ENCODE measurements at places on chromosomes 12 and 14.

GRCh38 chr12:77102123-77102522, 36.8 kb upstream of the E2F7 start:
- DNase-seq: no peak

DNA sequence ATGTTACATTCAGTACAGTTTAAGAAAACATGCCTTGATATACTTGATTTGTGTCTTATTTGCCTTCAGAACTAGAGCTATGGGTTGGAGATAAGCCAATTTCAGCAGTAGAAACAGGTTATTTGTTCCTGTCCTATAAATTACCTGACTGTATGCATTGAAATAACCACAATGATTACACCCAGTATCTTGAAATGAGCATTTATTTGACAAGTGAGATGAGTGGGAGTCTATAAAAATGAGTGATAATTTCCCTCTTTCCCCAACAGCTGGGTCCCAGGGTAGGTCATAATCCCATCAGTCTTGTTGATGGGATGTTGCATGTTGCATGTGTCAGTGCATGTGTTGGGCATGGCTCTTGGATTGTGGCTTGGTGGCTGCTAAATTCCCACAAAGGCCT, 3.7 kb downstream of the TAS2R42 start:
- no peak for DNase-seq

DNA sequence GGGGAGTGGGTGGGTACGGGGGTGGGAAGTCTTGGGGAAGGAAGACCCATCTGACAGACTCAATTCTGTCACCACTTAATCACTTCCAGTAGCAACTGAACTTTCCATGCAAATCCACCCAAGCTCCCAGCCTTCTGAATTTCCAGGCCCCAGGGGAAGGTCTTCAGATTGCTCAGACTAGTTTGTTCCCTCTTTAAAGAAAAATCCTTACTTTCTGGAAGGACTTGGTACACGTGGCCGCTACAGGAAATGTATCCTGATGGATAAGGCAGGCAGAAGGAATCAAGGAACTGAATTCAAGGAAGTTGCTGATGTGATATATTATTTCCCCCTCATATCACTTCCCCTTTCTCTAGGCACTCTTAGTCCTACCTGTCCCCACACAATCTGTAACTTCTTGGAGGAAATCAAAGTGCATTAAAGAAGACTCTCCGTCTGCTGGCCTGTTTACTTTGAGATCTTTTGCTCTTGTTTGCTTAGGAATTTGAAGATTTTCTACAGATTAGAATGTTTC, 6.4 kb downstream of the NFKBIA start:
- DNase-seq: peak; percentile 40

DNA sequence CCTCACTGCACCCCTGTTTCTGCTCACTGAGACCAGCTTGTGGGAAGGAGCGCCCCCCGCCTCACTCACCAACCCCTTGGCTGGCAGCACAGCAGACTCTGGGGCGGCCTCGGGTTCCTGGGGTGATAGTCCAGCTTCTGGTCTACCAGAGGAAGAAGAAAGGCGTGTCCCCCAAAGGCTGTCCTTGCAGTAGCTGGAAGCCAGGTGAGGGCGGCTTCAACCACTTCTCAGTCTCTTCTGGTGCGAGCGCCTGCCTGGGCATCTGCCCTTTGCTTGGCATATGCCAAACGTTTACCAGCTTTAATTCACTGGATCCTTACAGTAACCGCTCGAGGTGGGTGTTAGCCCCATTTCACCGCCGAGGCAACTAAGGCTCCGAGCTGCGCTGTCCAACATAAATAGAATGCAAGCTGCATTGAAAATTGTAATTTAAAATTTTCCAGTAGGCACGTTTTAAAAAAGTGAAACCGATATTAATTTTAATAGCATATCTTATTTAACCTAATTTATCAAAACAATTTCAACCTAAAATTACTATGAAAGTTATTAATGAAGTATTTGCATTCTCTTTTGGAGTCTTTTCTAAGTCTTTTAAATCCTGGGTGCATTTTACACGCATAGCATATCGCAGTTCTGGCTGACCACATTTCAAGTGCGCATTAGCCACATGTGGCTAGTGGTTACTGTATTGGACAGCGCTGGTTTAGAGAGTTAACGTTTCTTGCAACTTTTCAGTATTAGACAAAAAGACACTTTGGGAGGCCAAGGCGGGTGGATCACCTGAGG, 872 bp downstream of the FAM177A1 start:
- DNase-seq: no peak

- DNase-seq: no peak
Observed at GRCh38 chr12:104964856-104965205, 6.7 kb upstream of the SLC41A2 start.

DNA sequence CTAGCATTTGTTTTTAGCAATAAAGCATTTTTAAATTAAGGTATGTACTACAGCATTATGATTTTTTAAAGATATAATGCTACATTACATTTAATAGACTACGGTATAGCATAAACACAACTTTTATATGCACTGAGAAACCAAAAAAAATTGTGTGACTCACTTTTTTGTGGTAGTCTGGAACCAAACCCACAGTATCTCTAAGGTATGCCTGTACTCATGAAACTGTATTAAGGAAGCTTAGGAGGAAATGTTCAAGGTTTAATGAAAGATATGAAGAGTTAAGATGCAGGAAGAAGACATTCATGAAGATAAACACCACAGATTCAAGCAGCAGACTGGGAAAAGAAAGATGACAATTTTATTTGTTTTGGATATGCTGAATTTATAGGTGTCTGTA, 51.7 kb downstream of the PPP1R12A start:
- no peak for DNase-seq

DNA sequence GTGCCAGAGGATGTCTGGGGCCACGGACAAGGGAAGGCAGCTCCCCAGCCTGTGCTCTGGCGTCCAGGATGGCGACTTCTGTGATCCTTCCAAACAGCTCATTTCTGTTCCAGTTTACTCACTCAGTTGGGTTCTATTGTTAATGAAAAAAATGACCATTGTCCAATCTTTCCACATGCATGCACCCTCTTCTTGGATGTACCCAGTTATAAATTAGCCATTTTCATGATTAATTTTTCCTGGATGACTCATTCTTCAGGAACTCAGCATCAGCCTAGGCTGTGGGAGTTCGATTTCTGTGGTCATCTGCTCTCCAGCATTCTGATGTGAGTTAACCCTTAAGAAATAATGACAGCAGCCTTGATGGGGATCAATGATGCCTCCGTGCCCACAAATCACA, 926.8 kb downstream of the BCL11B start:
- no peak for DNase-seq

- DNase-seq: peak; percentile 25
Observed at GRCh38 chr12:110741341-110742095, 1.2 kb downstream of the PPP1CC start.
